Astrocyte of the spinal cord (primary cell): ENCODE measurements at places on chromosomes 7 and 10.

DNA sequence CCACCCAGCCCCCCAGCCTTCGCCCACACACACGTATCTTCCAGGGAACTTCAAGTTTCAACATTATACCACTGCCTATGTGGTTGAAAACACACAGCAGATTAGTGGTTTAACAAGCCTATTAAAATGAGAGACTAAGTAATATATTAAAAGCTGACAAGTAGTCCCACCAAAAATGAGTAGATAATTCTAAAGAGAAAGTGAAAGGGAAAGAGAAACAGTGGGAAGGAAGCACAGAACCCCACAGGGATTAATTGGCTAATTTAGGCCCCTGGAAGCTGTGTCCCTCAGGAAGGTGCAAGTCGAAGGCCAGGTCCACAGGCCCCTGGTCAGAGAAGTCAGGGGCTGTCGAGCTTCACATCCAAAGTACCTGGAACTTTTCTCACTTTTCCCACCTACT lies 210.5 kb upstream of the YAE1 start:
- no peak for DNase-seq

DNA sequence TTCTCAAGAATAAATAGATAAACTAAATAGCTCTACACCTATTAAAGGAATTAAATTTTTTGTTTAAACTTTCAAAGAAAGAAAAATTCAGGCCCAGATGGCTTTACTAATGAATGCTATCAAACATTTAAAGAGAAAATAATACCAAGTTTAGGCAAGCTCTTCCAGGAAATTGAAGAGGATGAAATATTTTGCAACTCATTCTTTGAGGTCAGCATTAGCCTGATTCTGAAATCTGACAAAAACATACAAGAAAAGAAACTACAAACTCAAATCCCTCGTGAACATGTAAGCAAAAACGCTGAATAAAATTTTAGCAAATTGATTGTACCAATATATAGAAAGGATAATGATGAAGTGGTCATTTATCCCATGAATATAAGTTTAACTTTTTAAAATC lies 93.4 kb downstream of the RTKN2 start:
- DNase-seq, result no peak

DNA sequence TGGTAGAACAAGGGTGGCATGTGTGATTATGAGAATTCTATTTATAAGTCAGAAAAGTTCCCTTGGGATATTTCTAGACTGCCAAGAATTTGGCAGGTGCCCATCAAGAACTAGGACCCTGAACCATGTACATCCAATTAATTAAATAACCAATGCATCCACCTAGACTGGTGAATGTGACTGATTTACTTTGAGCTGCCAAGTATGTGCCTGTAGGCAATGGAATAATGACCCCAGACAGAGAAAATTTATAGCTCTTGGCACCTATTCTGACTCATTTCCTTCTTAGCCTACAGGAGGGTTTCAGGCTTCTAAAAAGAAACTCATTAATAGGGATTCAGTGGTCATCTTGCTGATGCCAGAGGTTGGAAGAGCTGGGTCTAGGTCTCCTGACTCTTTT lies 54.9 kb downstream of the KCNH2 start:
- no peak for DNase-seq

DNA sequence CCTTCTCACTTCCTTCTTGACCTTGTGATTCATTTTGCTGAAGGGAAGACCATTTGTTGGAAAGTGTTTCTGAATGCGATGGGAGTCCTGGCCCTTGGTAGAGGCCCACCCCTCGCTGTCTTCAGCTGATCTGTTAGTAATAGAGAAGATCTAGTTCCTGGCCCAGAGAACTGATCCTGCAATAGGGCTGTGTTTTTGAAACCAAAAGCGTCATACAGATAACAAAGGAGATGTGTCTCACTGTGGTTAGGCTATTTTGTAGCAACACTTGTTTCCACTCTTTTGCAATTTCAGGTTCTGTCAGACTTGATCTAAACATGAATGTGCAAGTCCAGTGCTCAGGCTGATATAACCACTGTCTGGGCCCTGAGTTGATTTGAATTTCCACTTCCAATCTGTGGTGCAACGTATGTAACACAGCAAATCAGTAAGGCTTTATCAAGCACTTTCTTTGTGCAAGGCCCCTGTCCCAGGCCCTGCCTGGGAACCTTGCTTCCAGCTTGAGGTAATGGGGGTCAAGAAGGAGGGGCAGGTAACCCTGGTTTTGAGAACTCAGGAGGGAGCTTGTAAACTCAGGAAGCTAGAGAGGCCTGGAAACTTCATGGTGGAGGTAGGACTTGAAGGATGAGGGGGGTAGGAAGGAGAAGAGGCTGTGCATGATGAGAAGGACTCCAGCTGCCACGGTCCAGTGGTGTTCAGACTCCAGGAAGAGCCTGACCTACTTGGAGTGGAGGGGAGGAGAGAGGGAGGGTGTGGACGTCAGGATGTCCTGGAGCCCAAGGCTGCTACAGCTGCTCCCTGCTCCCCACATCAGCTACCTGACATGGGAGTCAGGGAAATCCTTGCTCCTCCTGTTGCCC lies 42.2 kb upstream of the SRGN start:
- DNase-seq, result no peak
